ENCODE measurements at places on chromosomes 7 and 10.

GRCh38 chr7:128407751-128408708 lies 1.8 kb downstream of the IMPDH1 start:
- DNase-seq: no peak

GRCh38 chr7:92987538-92987937 lies 130.2 kb downstream of the SAMD9 start:
- no peak for DNase-seq

- DNase-seq: no peak
Measured at GRCh38 chr10:103720328-103720963, 134.9 kb downstream of the SH3PXD2A start.

DNA sequence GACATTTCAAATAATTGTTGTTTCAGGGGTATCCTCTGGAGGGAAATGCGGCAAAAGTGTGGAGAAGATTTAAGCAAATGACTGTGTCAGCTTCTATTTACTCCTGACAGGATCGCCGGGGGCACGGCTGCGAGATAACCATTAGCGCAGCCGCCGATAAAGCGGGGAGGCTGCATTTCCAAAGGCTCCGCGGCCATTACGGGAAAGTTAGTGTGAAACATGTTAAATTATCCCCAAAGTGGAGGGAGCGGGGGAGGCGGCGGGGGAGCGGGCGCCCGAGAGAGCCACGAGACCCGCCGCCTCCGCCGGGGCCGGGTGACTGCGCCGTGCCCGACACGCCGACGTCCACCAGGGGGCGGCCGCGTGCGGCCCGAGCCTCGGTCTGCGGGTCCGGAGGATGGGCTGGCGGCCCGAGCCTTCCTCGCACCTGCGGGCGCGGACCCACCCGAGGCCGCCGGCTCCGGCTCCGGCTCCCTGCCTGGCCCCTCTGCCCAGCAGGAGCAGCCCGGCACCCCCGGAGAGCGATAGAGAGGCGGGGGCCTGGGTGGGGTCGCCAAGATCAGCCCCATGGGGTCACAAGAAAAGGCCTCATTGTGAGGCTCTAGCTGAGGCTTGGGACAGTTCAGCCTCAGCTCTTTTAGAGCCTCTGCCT lies 74.4 kb upstream of the PAX2 start:
- DNase-seq: peak; percentile 32

DNA sequence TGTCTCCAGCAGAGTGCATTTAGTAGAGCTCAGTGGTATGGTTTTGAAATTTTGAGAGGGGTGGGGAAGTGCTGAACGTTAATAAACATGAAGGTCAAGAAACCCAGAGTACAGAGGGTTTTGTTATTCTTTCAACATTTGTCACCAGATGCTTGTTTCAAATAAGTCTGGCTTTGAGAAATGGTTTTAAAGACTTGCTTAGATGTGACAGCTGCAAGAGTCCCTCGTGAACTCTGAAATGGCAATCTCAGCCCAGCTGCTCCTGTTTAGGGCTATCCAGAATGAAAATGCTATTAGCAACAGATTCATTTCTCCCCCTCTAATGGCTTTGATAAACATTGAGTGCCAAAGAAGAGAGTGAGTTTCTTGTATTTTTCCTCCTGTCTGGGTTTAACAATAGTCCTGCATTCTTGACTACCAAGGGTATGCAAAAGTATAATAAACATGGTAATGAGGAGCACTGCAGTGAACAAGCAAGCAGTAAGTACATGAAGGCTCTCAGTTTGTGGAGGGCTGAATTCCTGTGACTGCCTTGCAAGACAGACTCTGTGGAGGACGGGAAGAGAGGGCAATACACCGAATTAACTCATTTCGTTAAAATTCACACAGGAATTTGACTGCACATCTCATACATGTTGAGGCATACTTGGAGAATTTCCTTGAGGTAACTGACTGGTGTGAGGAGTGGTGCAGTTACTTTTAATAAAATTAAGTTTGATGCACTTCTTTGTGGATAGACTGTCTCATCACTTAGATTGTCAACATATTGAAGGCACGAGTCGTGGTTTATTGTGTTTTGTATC lies 490.9 kb downstream of the REEP3 start:
- DNase-seq: no peak

Measured in common myeloid progenitor, CD34-positive (primary cell).